Ecto neural progenitor cell (in vitro differentiated cells): ENCODE measurements at places on chromosomes 7 and 10.

GRCh38 chr7:47400001-47400400 is 181.9 kb downstream of the TNS3 start:
- DNase-seq = no peak

DNA sequence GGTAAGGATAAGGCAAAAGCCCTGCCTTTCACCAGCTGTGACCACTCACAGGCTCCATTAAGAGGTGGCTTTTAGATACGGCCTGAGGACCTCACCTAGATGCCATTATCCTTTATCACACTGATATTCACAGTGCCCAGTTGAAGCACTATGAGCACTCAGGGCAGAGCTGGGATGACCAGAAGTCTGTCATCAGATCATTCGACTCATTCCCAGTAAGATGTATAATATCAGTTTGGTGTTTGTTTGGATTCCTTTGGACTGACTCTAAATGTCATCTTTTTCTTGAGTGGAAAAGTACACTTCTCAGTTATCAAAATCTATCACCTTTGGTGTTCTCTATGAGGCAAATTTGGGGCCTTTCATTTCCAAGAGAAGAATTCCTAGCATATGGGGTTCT is 18.7 kb downstream of the CCDC136 start:
- no peak for DNase-seq

DNA sequence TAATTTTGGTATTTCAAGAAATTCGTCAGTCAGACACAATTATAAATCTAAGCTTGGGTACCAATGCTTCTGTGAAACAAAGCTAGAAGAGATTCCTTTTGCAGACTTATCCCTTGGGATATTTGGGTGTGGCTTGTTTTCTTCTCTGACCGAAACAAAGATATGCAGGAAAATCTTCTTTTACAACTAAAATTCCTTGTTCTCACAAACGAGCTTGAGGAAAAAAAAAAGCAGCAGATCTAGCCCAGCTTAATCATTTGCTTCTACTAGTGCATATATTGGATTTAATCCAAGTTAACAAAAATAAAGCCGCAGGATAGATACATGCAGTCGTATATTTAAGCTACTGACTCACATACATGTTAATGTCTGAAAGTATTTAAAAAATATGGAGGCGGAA is 104.2 kb downstream of the PRTFDC1 start:
- DNase-seq = no peak

GRCh38 chr7:64996305-64996704 is 5.5 kb upstream of the ZNF117 start:
- DNase-seq = no peak

- DNase-seq = no peak
These were observed 52.2 kb upstream of the KCNIP2 start for GRCh38 chr10:101895781-101896180.

DNA sequence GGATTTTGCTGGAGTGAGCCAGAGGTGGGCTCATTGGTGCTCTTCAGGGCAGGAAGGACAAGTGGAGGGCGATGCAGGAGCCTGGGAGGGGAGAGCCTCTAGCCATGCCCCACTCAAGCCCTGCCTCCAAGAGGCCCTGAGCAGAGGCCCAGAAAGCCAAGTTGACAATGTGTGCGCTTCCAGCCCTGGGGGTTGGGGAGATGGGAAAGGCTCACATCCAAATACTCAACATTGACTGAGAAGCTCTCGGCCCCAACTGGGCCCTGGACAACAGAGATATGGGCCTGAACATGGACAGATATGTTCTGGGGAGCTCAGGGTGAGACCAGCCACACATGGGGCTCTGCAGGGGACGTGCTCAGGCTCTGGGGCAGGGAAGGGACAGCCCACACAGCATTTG is 39.0 kb downstream of the FRMPD2 start:
- DNase-seq = peak; percentile 37

DNA sequence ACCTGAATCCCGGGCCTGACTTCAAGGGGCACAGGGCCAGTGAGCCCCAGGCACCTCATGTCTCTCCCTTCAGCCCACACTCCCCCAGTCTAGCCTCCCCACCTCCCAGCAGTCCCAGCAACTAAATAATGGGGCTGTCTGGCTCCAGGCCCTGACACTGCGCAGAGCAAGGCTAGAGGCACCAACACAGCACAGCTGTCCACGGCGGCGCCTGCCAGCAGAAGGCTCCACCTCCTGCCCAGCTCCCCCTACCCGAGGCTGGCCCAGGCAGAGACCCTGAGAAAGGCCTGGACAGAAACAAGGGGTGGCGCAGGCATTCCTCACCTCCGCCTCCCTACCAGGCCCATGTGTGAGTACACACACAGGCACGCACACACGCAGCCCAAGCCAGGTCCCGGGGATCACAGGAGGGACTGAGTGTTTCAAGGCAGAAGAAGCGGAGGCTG is 6.1 kb downstream of the KCNH2 start:
- DNase-seq = no peak

DNA sequence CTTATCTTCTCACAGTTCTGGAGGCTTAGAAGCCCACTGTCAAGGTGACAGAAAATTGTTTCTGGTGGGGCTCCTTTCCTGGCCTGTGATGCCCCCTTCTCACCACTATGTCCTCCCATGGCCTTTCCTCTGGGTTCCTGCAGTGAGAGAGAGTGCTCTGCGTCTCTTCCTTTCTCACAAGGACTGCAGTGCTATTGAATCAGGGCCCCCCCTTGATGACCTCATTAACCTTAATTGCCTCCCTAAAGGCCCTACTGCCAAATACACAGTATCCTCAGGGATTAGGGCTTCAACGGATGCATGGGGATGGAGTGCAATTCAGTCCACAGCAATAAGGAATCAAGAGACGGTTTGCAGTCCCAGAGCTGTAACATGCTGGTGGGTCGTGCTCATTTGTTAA is 82.0 kb upstream of the GRB10 start:
- DNase-seq = no peak

GRCh38 chr10:48450741-48451466 is 144.4 kb downstream of the MAPK8 start:
- DNase-seq = peak; percentile 44

GRCh38 chr7:26646336-26647048 is 217.9 kb downstream of the SKAP2 start:
- DNase-seq = no peak

GRCh38 chr10:69780077-69780476 is 21.6 kb upstream of the COL13A1 start:
- DNase-seq = no peak

- no peak for DNase-seq
These were observed 526 bp downstream of the CH25H start for GRCh38 chr10:89206402-89207180.

DNA sequence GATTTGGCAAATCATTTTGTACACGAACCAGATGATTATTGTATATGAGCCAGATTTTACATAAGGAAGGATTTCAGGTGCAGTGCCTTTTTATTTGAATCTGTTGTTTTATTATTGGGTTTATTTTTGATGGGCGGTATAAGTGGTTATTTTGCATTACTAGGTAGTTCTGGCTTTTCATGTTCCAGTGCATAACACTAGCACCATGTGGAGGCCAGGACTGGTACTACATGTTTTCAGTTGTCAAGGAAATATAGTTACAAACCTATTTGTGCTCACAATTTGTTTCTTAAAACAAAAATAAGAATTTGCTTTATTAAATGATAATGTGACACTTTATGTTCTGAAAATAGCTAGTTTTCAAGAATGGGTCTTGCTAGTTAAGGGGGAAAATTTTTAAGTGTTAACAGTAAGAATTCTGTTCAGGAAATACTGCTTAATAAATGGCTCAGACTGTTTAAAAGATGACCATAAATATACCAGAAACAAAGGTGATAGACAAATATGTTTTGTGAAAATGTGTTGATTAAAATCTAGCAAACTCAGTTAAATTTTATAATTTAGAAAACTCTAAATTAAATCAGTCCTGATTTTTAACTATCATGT is 7.1 kb upstream of the SEMA3E start:
- DNase-seq = no peak

GRCh38 chr10:75239096-75239790 is 3.5 kb upstream of the COMTD1 start:
- DNase-seq = no peak

GRCh38 chr7:20374399-20374798 is 43.7 kb downstream of the ITGB8 start:
- DNase-seq = no peak

DNA sequence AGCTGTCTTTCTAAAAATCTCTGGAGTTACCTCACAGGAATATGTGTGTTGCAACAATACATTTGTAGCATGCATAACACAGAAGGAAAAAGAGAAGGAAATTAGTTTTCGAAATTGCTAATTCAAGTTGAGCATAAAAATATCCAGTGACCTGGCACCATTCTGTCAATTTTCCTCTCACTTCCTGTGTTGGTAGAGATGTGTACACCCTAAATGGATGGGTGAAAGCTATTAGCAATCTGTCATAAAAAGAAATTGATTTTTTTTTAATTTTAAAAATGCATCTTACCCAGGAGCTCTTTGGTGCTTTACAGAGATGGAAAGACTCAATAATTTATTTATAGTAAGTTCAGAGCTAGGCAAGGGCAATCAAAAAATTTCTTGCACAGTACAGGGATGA is 333.3 kb upstream of the TMEM229A start:
- no peak for DNase-seq

DNA sequence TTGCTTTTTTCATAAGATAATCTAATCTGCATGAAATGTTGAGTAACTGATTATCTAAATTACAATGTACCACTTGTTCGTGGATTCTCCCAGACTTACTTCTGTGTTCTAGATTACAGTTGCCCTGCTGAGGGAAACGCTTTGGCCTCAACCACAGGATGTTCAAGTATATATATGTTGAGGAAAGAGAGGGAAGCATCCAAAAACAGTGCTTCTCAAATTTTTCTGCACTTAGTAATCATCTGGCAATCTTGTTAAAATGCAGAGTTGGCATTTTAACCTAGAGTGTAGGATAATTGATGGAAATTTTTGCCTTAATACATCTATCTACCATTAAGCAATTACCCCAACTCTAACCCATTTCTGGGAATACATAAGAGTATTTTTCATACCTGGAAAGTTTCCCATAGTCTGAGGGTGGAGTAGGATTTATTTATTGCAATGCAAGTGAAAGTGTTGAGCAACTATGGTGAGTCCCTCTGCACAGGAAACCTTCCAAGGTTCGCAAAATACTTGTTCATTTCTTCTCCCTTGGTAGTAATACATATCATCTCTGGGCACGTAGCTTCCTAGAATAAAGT is 59.6 kb upstream of the C1GALT1 start:
- no peak for DNase-seq

GRCh38 chr10:69025370-69025896 is 36.8 kb downstream of the KIFBP start:
- DNase-seq = no peak

DNA sequence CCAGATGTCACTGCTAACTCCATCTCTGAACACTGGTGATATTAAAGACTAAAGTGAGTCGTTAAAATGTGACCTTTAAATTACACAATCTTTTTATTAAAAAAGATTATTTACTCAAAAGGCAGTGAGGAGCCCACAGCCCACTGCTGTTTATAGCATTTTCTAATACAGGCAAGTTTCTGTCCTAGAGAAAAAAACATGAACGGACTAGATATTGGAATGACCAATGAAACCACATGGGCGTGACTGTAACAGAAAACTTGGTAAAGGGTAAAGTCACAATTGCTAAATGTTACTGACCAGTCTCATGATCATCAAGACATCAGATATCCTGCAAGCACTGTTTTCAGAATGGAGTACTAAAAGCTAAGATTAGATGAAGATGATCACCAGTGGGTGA is 78.7 kb downstream of the FEZF1 start:
- no peak for DNase-seq

DNA sequence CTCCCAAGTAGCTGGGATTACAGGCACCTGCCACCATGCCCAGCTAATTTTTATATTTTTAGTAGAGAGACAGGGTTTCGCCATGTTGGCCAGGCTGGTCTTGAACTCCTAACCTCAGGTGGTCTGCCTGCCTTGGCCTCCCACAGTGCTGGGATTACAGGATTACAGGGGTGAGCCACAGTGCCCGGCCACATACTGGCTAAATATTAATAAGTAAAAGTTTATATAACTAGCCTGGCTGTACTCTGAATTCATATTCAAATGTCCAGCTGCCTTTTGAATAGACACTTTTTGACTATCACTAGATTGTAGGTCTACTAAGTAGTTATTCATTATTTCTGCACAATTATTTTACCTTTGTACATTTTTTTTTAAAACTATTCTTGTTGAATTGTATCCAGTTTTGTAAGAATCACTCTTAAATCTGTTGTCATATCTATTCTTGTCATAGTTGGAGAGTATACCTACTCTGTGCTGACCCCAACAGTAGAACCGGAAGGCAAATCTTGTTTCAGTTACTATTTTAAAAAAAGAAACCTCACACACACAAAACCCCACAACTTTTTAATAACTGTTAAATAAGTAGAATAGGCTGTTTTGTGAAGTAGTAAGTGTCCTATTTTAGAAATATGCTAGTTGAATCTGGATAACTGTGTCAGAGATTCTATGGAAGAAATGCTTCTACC is 29.6 kb downstream of the MINPP1 start:
- no peak for DNase-seq

DNA sequence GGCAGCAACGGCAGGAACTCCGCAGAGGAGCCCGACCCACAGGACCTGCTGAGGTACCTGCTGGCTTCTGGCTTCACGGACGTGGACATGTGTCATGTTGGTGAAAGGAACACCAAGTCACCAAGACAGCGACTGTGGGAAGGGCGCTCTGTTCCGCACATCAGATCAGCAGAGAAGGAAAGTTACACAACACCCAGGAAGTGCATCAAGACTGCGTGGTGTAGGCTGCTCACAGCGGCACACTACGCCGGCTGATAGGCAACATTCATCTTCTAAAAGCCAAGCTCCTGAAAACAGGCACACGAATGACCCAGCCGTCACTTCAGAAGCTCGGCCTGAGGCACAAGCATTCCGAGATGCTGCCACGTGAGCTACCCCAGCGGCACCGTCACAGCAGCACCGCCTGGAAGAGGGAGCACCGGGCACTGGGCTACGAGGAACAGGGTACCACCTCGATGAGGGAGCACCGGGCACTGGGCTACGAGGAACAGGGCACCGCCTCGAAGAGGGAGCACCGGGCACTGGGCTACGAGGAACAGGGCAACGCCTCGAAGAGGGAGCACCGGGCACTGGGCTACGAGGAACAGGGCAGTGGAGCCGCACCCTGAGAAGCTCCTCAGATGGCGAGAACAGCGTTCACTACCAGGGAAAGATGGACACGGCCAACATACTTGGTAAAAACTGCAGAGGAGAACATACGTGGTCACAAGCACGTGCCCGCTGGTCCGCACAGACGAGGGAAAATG is 86.7 kb downstream of the MAD1L1 start:
- no peak for DNase-seq

DNA sequence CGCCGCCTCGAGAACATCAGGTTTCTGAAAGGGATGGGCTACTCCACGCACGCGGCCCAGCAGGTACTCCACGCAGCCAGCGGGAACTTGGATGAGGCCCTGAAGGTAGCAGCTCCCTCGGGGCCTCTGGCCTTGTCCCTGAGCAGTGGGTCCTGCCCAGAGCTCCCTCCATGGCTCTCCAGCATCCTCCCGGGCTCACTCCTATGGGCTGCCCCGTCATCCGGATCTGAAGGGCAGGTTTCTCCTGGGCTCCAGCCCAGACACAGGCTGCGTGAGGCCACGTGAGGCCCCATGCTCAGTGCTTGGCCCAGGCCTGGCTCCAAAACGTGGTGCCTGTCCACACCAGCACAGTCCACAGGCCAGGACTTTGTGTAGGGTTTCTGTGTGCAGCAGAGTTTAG is 32.5 kb downstream of the NUB1 start:
- DNase-seq = no peak
